ENCODE measurements at places on chromosomes 2 and 18.

DNA sequence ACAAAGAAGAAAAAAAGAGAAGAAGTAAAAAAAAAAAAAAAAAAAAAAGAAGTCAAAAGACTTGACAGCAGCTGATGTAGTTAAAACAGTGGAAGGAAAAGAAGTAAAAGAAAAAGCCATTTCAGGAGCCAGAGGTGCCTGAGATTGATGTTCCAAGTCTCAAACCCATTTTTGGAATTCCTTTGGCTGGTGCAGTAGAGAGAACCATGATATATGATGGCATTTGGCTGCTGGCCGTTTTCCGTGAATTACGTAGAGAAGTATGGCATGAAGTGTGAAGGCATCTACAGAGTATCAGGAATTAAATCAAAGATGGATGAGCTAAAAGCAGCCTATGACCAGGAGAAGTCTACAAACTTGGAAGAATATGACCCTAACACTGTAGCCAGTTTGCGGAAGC lies 7.6 kb upstream of the CHST10 start:
- DNase-seq: no peak
- no peak overlapping the region for H3K27ac ChIP-seq
- H3K27me3 ChIP-seq: no peaks in the 10 kb centered on the region
- no peaks in the 10 kb centered on the region for H3K36me3 ChIP-seq

DNA sequence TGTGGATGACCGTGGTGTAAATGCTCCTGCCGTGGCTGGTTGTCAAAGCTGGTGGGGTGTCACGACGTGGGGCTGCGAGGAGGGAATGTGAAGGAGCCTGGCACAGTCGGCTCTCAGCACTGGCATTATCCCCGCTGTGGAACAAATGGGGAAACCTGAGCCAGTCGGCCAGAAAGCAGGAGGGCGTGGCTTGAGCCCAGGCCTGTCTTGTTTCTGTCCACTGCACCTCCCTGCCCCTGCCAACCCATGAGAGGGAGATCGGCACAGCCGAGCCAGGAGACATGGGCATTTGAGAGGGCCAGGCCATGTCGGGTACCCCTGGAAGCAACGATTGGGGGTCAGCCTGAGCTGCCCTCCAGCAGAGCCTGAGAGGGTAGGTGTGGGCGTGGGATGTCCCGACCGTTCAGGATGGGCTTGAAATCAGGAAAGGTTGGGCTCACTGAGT lies 44.5 kb downstream of the PDIA6 start:
- no peaks in the 10 kb centered on the region for H3K36me3 ChIP-seq
- no peaks in the 10 kb centered on the region for H3K27me3 ChIP-seq
- no peak overlapping the region for H3K27ac ChIP-seq
- no peak for DNase-seq
- H3K4me3 ChIP-seq: no peak overlapping the region
- no peaks in the 10 kb centered on the region for H3K4me1 ChIP-seq

- H3K4me3 ChIP-seq: no peak overlapping the region
- H3K36me3 ChIP-seq: no peaks in the 10 kb centered on the region
- H3K27ac ChIP-seq: peak overlapping the region; percentile 72
- H3K4me1 ChIP-seq: peaks cover 11% of the 10 kb centered on the region
- no peaks in the 10 kb centered on the region for H3K27me3 ChIP-seq
- DNase-seq: no peak
These were observed 102.3 kb upstream of the SMAD7 start for GRCh38 chr18:49052891-49053644.

DNA sequence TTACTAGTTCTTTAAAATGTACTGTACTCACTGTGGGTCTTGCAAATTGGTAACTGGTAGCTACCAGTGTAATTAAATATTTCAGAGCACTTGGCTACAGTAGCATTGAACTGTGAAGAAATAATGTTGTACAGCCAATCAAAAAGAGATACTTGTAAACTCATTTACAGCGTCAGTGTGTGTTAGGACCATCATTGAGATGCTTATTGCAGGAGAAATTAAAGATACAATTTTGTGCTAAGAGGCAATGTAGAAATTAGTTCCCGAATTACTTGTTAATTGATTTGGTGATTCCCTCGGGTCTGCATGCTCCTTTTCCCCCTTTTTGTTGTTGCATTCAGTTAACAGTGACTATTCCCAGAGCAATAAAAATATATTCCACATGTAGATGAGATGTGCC lies 330.5 kb downstream of the AGAP1 start:
- no peaks in the 10 kb centered on the region for H3K27me3 ChIP-seq
- no peaks in the 10 kb centered on the region for H3K4me1 ChIP-seq
- no peaks in the 10 kb centered on the region for H3K36me3 ChIP-seq
- H3K4me3 ChIP-seq: no peak overlapping the region
- no peak for DNase-seq

DNA sequence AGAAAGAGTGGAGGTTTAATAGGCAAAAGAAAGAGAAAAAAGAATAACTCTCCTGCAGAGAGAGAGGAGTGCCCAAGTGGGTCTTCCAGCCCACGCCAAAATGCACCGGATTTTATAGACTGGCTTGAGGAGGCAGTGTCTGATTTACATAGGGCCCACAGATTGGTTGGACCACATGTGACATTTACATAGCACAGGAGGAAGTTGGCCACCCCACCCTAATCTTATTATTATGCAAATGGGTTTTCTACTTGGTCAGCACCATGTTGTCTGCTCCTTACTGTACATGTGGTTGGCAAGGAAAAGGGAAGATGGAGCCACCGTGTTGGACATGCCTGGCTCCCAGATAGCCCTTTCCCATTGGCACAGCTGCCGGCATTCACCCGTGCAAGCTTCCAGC lies 56.8 kb downstream of the SP110 start:
- no peaks in the 10 kb centered on the region for H3K27me3 ChIP-seq
- H3K4me1 ChIP-seq: no peaks in the 10 kb centered on the region
- DNase-seq: no peak
- H3K36me3 ChIP-seq: peaks cover 8% of the 10 kb centered on the region
- H3K4me3 ChIP-seq: no peak overlapping the region
- no peak overlapping the region for H3K27ac ChIP-seq

DNA sequence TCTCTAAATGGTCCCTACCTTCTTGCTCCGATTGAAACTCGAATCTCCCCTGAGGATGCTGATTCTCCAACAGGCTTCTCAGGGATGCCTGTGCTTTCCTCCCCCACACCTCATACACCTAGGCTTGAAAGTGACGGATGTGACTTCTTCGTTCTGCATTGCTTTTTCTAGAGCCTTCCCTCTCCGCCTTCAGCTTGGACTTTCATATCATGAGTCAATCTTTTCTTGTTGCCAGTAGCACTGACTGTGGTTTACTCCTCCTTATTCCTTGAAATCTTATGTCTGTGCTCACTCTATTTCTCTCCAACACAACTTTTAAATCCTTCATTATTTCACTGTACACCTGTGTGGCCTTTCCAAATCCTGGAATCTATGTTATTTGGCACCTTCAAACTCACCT lies 451.4 kb downstream of the TMX3 start:
- no peaks in the 10 kb centered on the region for H3K36me3 ChIP-seq
- no peak overlapping the region for H3K4me3 ChIP-seq
- no peak overlapping the region for H3K27ac ChIP-seq
- H3K4me1 ChIP-seq: no peaks in the 10 kb centered on the region
- no peaks in the 10 kb centered on the region for H3K27me3 ChIP-seq
- DNase-seq: no peak

- H3K27ac ChIP-seq: no peak overlapping the region
- H3K4me3 ChIP-seq: no peak overlapping the region
- DNase-seq: no peak
- no peaks in the 10 kb centered on the region for H3K36me3 ChIP-seq
- peaks cover 16% of the 10 kb centered on the region for H3K27me3 ChIP-seq
- H3K4me1 ChIP-seq: no peaks in the 10 kb centered on the region
These were observed 152.8 kb downstream of the TMEM18 start for GRCh38 chr2:524442-524841.

- no peak overlapping the region for H3K4me3 ChIP-seq
- H3K36me3 ChIP-seq: no peaks in the 10 kb centered on the region
- H3K27ac ChIP-seq: no peak overlapping the region
- H3K4me1 ChIP-seq: no peaks in the 10 kb centered on the region
These were observed 35.5 kb upstream of the BAZ2B start for GRCh38 chr2:159651884-159652283.

- no peak overlapping the region for H3K27ac ChIP-seq
- no peaks in the 10 kb centered on the region for H3K36me3 ChIP-seq
- no peaks in the 10 kb centered on the region for H3K27me3 ChIP-seq
- no peak for DNase-seq
These were observed 13.1 kb downstream of the SOS1 start for GRCh38 chr2:39107724-39108273.

DNA sequence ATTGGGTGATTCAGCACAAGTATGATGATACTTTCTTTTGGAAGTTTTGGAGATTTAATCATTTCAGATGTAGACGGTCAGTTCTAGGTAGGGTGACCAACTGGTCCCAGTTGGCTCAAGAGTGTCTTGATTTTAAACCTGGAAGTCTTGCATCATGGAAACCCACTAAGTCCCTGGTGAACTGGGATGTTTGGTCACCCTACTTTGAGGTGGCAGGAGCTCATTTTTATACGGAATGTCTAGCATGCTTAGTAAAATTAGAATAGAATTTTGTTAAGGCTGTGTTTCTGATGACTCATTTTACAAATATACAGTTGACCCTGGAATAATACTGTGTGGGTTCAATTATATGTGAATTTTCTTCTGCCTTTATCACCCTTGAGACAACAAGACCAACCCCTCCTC lies 61.5 kb upstream of the DOCK10 start:
- no peaks in the 10 kb centered on the region for H3K27me3 ChIP-seq
- H3K36me3 ChIP-seq: no peaks in the 10 kb centered on the region
- H3K4me1 ChIP-seq: no peaks in the 10 kb centered on the region
- DNase-seq: no peak
- no peak overlapping the region for H3K4me3 ChIP-seq
- no peak overlapping the region for H3K27ac ChIP-seq

DNA sequence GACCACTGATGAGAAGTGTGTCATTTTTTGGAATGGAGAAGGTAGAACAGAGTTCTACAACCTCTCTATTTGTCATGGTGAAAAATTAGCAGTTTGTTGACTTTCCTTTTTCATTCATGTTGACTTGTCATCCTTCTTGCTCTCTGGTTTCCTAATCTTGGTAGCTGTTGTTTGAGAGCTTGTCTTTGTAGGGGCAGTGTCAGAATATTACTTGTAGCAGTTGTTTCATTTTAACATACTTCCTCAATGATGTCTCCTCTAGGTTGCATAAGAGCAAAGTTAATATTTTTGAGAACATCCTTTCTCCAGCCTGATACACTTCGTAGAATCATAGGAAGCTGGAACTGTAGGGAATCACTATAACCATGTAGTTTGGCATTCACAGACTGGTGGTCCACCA lies 368.2 kb upstream of the FANCL start:
- H3K27me3 ChIP-seq: no peaks in the 10 kb centered on the region
- no peaks in the 10 kb centered on the region for H3K4me1 ChIP-seq
- H3K27ac ChIP-seq: no peak overlapping the region

- no peaks in the 10 kb centered on the region for H3K27me3 ChIP-seq
- H3K36me3 ChIP-seq: no peaks in the 10 kb centered on the region
- no peak for DNase-seq
- H3K27ac ChIP-seq: no peak overlapping the region
- H3K4me3 ChIP-seq: no peak overlapping the region
- no peaks in the 10 kb centered on the region for H3K4me1 ChIP-seq
These were observed 361.1 kb upstream of the NRP2 start for GRCh38 chr2:205321231-205321630.

DNA sequence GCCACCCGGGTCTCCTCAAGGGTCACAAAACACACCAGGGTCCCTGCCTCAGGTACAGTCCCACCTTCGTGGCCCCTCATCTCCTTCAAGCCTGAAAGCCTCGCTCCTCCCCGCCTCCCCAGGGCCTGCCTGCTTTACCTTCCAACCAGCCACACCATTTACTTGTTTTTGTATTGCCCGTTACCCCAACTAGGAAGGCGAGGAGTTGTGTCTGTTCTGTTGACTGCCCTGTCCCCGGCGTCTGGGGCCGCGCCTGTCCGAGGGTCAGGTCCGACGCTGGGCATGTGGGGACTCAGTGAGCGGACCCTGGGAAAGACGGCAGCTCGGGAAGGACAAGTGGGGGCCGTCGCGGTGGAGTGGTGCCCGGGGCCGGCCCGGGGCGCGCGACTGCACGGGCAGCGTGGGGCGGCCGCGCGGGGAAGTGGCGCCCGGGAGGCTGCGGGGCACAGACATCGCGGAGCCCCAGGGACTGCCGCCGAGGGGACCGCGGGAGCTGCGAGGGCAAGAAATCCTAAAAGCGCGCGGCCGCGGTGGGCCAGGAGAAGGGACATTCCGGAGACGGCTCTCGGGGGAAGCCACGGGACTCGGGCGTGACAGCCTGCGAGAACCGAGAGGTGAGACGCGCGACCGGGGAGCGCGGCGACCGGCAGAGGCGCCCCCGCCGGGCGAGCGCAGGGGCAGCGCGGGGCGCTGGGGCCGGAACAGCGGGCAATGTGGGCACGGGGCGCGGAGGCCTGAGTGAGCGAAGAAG lies 797 bp upstream of the GRHL1 start:
- H3K36me3 ChIP-seq: no peaks in the 10 kb centered on the region
- peak overlapping the region; percentile 59 for H3K4me3 ChIP-seq
- no peak for DNase-seq
- H3K27ac ChIP-seq: peak overlapping the region; percentile 91

- no peaks in the 10 kb centered on the region for H3K4me1 ChIP-seq
- DNase-seq: no peak
- no peaks in the 10 kb centered on the region for H3K36me3 ChIP-seq
- H3K4me3 ChIP-seq: no peak overlapping the region
These were observed 582.4 kb downstream of the CMPK2 start for GRCh38 chr2:6283259-6283658.

GRCh38 chr18:11072632-11073031 lies 76.7 kb downstream of the PIEZO2 start:
- H3K36me3 ChIP-seq: no peaks in the 10 kb centered on the region
- H3K27ac ChIP-seq: no peak overlapping the region
- no peaks in the 10 kb centered on the region for H3K27me3 ChIP-seq
- H3K4me3 ChIP-seq: no peak overlapping the region

DNA sequence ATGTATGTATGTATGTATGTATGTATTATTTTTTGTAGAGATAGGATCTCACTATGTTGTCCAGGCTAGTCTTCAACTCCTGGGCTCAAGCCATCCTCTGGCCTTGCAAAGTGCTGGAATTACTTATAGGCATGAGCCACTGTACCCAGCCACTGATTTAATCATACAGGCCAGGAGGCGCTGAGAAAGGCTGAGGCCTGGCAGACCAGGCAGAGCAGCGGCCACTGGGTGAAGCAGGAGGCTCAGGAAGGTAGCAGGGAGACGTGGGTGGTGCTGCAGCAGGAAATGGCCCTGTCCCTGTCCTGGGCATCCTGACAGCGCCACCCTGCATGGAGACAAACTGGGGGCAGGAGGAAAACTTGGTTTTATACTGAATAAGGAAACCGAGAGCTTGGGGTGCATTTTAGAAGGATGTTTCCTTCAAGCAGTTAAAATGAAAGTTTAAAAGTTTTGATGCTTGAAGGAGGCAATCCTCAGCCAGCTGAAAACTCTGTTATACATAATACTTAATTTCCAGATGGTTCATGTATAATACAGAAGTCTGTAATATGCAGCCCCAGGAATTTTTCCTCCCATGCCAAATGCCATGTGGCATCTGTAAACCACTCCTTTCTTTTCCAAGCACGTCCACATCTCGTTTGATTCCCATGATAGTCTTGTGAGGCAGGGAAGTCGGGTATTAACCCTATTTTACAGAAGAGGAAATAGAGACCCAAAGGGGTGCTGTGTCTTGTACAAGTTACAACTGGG lies 182.4 kb downstream of the CELF4 start:
- H3K4me1 ChIP-seq: no peaks in the 10 kb centered on the region
- no peak for DNase-seq
- H3K27me3 ChIP-seq: no peaks in the 10 kb centered on the region
- no peak overlapping the region for H3K27ac ChIP-seq
- no peaks in the 10 kb centered on the region for H3K36me3 ChIP-seq
- H3K4me3 ChIP-seq: no peak overlapping the region

- DNase-seq: no peak
- H3K36me3 ChIP-seq: no peaks in the 10 kb centered on the region
- H3K4me1 ChIP-seq: no peaks in the 10 kb centered on the region
- H3K4me3 ChIP-seq: no peak overlapping the region
These were observed 146.1 kb upstream of the ZSWIM2 start for GRCh38 chr2:186995092-186995491.
